Liver (tissue), 10 donors: ENCODE measurements at places on chromosomes 1 and 21. TPM values are rescaled to one million over a fixed set of nuclear protein-coding genes. Genes with fewer than 3 reads are reported as not detected.

The RGS8 gene
- not detected for total RNA-seq

The S100A2 gene
- total RNA-seq = not detected

The HOOK1 gene
- total RNA-seq = 33.4 TPM

The KCNA2 gene
- 0.08 TPM for total RNA-seq

The SPRR5 gene
- total RNA-seq = not detected

The ERICH3 gene
- 0.05 TPM for total RNA-seq

The SFN gene
- 0.17 TPM for total RNA-seq

The ITLN2 gene
- 0.50 TPM for total RNA-seq

The UMODL1 gene
- 0.14 TPM for total RNA-seq

The PIP5K1A gene
- 16.7 TPM for total RNA-seq

The RGS13 gene
- under 0.01 TPM for total RNA-seq

The HS2ST1 gene
- total RNA-seq = 11.8 TPM

The LRRC3 gene
- 14.2 TPM for total RNA-seq

The LMOD1 gene
- total RNA-seq = 0.14 TPM
